Hematopoietic multipotent progenitor cell treated with erythropoietin and hydrocortisone succinate and interleukin-3 and kit ligand, for 6 days (in vitro differentiated cells): ENCODE measurements at places on chromosomes 3 and 15.

GRCh38 chr3:152232001-152232400, 36.7 kb upstream of the MBNL1 start:
- DNase-seq, result no peak

DNA sequence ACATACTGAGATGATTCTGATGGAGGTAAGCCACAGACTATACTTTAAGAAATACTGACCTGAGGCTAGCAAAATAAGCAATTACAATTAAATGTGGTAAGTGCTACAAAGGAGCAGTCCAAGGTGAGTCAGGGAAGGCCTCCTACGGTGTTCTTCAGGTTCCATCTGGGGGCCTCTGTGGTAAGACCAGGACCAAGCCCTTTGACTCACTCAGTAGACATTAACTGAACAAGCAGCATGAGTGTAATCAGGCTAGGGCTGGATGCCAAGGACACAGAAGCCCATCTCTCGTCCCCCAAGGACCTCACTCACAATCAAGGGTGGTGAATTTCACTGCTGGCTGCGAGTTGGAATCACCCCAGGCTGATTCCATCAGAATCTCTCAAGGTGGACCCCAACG, 37.3 kb downstream of the DZIP1L start:
- no peak for DNase-seq

- DNase-seq, result no peak
Measured at GRCh38 chr3:99693636-99694035, 55.2 kb downstream of the COL8A1 start.

- DNase-seq, result no peak
Measured at GRCh38 chr3:40532252-40532651, 7.5 kb downstream of the ZNF621 start.
